ENCODE measurements at places on chromosomes 7 and 10.

DNA sequence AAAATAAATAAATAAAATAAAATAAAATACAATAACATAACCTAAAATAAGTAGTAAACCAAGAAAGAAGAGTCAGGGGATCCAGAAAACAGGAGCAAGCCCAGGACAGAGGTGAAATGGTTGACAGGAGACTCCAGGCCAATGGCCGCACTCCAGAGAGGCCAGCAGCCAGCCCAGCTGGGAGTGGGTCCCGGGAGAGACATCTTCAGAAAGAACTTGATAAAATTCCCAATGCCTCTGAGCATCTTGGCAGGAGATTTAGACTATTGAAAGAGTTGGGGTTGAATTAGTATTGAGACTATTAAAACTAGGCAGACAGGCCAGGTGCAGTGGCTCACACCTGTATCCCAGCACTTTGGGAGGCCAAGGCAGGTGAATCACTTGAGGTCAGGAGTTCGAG, 62.6 kb downstream of the CLIP2 start:
- DNase-seq = no peak

- no peak for DNase-seq
Measured at GRCh38 chr10:91162050-91162494, 58.4 kb upstream of the PCGF5 start.

DNA sequence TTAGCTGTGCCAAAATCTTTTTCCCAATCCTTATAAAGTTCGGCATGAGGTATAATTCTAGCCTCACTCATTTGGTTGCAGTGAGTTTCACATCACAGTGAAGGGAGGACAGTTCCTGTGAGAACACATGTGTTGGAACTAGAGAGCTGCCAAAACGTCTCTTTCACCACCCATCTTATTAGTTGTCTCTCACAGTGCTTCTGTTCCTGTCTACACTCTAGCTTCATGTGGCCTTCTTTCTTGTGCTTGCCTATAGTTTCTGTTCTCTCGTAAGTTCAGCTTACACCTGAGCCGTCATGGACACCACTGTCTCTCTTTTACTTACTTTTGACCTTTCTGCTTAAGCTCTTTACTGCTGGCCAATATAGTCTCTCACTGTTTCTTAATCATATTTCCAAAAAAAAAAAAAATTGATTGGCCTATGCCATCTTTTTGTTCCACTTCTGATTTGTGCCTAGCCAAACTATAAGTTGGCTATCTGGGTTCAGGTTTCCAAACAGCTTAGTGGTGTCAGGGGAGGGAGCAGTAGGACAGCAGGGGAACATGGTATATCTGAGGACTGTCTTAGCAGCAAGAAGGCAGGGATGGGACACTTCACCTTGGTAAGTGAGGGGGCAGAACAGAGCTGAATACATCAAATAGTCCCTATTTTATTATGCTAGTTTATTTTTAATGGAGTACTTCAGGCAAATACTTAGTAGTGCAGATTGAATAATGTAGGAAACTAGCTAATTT, 38.0 kb downstream of the ZNRF2 start:
- no peak for DNase-seq

DNA sequence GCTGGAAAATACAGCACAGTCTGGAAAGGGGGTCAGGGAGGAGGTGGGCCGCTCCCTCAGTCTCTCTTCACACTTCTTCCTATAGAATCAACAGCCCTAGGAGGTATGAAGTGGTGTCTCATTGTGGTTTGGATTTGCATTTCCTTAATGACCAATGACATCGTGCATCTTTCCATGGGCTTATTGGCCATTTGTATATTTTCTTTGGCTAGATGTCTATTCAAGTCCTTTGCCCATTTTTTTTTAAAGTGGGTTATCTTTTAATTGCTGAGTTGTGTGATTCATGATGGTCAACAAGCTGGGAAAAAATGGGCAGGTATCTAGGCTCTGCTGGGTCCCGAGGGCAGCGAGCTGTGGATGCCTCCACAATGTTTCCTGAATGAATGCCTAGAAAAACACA, 29.1 kb downstream of the TMEM130 start:
- no peak for DNase-seq

DNA sequence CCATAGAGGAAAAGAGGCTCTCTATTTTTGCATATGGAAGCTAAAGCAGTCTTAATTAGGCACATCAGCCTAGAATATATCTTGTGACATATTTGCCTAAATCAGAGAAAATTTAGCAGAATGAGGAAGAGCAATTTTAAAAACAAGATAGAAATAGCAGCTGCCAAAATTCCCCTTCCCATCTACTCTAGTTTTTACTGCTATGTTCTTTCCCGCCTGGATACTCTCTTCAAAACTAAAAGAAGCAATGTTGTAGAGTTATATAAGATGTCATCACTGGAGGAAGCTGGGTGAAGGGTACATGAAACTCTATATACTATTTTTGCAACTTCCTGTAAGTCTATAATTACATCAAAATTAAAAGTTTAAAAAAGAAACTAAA, 87.0 kb downstream of the ARMH3 start:
- DNase-seq = no peak

GRCh38 chr10:103798511-103798910, 56.9 kb downstream of the SH3PXD2A start:
- DNase-seq = no peak

- DNase-seq = peak; percentile 50
Measured at GRCh38 chr7:118153551-118154177, 30.3 kb upstream of the LSM8 start.

- no peak for DNase-seq
Measured at GRCh38 chr7:70028620-70029019, 430.3 kb downstream of the AUTS2 start.

DNA sequence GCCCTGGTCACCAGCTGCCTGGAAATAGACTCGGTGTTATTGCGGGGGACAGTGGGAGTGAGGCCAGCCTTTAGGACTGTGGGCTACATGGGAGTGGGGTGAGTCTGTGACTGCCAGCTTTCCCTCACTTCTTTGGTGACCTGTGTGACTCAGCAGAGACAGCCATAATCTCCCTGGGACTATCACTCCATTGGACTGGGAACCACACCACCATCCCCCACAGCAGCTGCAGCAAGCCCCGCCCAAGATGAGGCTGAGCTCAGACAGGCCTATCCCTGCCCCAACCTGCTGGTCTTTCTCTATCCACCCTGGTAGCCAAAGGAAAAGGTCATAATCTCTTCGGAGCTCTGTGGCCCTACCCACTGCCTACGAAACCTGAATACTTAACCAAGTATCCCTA, 263.2 kb downstream of the FZD1 start:
- DNase-seq = no peak

- no peak for DNase-seq
Measured at GRCh38 chr10:59036311-59037017, 140.0 kb upstream of the PHYHIPL start.

- no peak for DNase-seq
Measured at GRCh38 chr10:72425133-72425532, 70.4 kb upstream of the DNAJB12 start.

GRCh38 chr7:70619130-70619529, 512.8 kb upstream of the GALNT17 start:
- peak; percentile 70 for DNase-seq

GRCh38 chr7:115965796-115966475, 64.6 kb downstream of the TFEC start:
- DNase-seq = no peak

- DNase-seq = no peak
Measured at GRCh38 chr7:47764746-47765145, 182.8 kb upstream of the TNS3 start.

DNA sequence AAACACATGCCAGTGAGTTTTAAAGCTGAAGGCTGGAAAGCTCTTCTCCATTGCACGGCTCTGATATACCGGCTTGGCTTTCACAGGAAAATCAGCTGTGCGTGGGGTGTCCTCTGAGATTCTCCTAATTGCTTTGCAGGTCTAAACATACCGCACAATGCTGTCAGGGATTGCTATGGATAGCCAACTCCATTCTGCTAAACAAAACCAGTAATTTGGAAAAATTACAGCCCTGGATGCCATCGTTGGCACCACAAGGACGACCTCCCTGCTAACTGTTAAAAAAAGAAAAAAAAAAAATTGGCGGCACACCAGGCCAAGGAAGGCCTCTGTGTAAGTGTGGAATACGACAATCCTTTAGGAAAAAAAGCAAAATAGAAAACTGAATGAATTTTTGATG, 118.6 kb upstream of the ADARB2 start:
- no peak for DNase-seq

All from NCI-H345 (cell line).